ENCODE measurements at places on chromosomes 4 and X.

GRCh38 chrX:28851871-28852270 lies 264.6 kb downstream of the IL1RAPL1 start:
- no peak for DNase-seq

- DNase-seq, result no peak
Measured at GRCh38 chr4:92189146-92189545, 114.6 kb upstream of the GRID2 start.

DNA sequence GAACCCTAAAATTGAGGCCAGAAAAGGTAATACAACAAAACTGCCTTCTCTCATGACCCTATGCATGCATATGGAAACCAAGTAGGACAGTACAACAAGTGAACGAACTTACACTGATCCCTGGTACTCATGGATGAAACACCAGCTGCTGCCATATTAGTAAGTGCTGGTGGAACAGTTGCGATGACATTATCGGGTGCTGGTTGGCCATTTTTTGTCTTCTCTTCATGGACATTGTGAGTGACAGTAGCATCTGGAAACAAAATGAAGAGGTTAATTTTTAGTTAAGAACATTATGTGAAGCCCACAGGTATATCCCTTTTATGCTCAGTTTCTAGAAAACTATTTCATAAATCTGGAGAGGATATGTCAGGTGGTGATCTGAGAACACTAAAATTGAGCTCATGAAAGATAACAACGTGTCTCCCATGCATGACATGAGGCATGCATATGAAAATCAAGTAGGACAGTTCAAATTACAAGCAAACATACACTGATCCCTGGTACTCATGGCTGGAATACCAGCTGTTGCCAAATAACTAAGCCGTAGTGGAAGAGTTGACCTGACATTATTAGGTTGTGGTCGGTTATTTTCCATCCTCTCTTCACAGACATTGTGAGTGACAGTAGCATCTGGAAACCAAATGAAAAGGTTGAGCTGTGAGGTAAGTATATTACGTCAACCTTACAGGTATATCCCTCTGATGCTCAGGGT lies 74.2 kb upstream of the CT45A1 start:
- DNase-seq, result no peak

DNA sequence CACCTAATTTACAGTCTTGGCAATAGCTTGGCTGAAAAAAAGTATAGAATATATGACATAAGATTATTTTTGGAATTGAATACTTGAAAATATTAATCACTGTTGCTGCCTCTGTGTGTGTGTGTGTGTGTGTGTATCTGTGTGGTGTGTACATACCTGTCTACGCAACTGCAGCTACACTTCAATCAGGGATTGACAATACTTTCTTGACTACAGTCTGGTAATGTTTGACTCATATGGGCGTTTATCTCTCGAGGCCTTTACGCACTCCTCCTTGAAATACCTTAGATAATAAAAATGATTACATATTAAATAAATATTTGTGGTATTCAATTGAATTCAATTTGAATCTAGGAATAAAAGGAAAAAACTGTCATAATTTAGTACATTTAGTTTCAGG lies 565.2 kb downstream of the PCDH18 start:
- no peak for DNase-seq

- DNase-seq, result no peak
Measured at GRCh38 chrX:75746891-75747639, 38.0 kb downstream of the MAGEE2 start.

DNA sequence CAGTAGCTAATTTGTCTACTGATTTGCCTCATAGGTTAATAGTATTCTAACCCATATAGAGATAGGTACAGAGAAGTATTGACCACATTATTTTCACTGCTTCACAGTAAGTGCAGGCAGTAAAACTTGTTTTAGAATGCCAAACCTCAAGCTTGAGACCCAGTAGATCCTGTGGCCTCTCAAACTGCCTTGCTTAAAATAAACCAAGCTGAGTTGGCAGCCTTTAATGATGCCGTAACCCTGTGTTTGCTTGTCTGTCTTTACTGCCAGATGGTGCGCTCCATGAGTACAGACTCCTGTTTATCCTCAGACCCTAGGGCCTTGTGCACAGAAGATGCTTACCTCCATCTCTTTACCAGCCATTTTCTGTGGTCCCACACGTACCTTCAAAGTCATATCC lies 50.8 kb downstream of the ANXA3 start:
- no peak for DNase-seq

- DNase-seq, result no peak
Measured at GRCh38 chr4:76998251-76998901, 48.8 kb downstream of the SEPTIN11 start.

- no peak for DNase-seq
Measured at GRCh38 chr4:139176302-139177048, 543 bp downstream of the ELF2 start.

DNA sequence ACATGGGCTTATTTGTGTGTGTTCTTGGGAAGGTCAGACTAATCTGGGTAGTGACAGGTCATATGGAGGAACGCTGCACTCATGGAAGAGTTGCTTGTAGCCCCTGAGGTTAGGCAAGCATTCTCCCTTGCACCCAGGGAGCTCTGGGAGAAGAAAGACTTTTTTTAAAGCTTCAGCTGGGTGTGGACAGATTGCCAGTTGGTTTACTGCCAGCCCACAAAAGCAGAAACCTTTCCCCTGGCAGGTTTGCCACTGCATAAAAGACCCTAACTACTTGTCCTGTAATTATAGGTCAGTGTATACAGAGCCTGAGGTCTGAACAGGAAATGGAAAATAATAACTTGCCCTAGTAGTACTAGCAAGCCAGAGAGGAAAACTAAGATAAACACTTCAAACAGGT lies 7.4 kb upstream of the NFKB1 start:
- no peak for DNase-seq

- no peak for DNase-seq
Measured at GRCh38 chrX:148120999-148121623, 140.0 kb downstream of the FMR1NB start.

- no peak for DNase-seq
Measured at GRCh38 chr4:87498446-87498900, 30.7 kb downstream of the SPARCL1 start.

DNA sequence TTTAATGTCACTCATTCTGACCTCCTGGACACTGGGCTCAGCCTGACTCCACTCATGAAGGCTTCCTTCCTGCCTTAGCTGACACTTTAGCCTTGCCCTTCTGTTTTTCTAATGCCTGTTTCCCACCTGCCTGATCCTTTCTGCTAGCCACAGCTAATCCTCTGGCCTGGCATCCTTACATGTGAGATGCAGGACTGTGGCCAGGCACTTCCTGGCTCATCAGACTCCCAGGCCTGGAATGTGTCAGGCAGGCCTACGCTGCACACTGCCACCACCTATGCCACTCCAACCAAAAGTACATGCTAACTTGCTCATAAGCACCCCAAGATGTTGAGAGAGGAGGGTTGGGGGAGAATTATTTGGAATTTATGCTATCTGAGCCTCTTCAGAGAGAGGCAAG lies 138.8 kb upstream of the NALF2 start:
- DNase-seq, result no peak

- DNase-seq, result no peak
Measured at GRCh38 chr4:111400741-111401140, 744.5 kb upstream of the FAM241A start.

DNA sequence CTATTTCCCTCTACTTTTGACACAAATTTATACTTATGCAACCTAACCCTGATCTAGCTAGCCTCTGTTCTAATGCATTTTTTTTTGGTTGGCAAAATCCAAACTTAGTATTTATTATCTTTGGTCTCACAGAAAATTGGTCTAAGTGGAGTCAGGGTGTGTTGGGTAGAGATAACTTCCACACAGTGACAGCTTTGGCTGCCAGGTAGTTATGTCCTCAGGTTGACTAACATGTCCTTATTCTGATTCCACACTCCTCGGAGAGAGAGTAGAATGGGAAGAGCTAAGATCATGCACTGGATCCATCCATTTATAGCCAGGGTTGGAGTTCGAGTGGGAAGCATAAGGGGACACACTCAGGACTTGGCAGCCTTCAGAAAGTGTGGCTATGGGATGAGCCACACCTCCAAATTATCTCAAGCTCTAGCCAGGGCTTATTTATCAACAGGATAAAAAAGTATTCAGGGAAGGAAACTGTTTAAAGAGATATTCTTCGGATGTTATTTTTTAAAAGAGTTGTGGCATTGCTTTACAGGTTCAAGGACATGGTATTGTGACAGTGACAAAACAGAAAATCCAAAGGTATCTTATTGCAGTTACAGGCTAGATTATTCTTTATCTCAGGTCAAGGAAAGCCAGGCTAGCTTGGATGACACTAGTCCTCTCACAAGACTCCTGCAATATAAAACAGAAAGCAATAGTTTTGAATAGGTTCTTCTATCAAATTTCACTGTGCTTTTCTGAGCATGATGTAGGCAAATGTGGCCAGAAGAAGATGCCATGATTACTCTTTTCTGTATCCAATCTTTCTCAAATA lies 51.5 kb downstream of the NPY1R start:
- no peak for DNase-seq

DNA sequence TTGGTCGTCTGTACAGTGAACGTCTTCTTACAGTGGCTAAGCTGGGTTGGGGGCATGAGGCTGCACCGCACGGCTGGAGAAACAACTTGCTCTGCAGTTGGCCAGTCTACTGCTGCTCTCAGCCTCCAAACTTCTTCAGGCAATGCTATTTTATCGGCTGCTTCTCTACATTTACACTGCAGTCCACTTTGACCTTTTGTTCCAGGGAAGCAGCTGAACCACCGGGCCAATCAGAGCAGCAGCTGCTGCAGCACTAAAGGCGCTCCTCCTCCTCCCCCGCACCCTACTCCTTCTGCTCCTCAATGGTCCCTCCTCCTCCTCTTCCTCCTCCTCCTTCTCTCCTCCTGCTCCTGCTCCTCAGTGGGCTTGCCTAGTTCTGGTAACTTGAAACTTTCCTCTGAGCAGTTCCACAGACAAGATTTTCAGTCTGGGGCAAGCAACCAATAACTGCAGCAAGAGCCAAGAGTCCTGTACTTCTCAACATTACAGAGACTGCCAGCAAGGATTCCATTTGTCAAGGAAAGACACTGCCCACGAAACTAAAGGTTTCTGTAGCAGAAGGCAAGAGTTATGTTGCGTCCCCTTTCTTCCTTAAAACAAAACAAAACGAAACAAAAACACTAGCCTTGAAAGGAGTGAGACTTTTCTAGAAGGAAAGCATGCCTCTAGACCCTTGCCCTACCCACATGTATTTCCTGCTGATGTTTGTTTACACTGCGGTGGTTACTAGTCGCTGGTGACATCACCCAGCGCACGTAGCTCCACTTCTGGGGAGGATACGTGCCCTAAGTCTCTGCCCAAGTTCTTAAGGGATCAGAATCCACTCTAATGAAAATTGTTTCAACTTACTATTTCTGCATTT lies 125.7 kb upstream of the NAP1L5 start:
- DNase-seq, result peak; percentile 86

DNA sequence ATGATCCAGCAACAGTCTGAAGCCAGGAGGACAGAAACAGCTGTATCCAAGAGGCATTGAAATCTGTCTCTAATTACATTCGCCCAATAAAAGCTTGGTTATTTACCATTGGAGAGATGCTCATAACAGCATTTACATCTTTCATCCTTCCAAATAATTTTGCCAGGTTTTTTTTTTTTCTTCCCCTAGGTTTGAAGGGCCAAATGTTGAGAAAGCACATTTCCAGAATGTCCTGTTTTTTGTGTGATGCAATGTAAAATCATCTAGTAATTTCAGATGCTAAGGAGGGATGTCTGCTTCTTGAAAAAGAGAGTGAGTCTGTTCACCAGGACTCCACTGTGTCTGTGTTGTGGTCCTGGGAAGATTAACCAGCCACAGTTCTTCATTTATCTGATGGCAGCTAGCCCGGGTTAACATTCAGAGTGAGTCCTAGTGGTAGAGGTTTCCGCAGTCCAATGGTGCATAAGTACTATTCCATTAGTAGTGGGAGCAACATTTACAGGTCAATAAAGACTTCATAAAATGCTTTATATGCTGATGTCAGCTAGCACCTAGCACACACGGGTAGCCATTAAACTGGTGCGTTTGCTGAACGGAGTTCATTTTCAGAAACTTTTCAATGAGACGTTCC lies 406.8 kb downstream of the STIM2 start:
- DNase-seq, result no peak

GRCh38 chr4:168629566-168629965 lies 132.7 kb downstream of the PALLD start:
- DNase-seq, result no peak

DNA sequence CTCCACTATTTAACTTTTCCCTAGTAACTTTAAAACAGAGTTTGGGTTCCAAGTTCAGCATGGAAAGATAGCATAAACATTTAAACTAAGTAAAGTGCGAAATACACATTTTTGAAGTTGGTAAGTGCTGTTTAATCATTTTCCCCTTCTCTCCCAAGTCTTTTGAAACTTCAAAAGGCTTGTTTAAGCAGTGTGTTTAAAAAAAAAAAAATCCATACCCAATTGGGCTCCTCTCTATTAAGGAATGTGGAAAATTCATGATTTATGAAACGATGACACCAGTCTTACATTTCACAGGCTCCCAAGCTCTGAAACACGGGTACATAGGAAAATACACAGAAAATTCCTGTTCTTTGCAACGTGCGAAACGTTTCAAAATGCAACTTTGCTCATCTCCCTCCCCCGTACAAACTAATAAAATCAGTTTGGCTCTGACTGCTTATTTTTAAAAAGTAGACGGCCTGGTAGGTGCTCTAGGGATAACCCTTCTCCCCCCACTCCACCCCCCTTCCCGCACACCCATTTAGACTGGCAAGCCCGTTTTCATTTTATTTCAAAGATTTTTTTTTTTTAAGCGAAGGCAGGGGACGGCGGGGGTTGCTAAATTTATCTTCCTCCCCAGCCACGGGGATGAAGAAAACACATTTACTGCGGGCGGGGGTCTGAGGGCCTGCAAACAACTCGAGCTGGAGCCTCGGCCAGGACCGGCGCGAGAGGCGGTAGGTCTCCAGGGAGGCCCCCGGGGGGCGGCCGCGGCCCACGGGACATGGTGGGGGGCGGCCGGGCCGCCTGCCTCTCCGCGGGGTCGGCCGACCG lies 786 bp upstream of the ZFX start:
- DNase-seq, result no peak

- DNase-seq, result peak; percentile 16
Measured at GRCh38 chr4:26288355-26288909, 32.4 kb upstream of the RBPJ start.

- no peak for DNase-seq
Measured at GRCh38 chrX:68647156-68647957, at the start of gene STARD8. STARD8 (plus strand) TSS chrX:68647666; CDS start chrX:68647883, 217 bp downstream.

- DNase-seq, result no peak
Measured at GRCh38 chrX:54820737-54821136, 13.2 kb downstream of the MAGED2 start.

DNA sequence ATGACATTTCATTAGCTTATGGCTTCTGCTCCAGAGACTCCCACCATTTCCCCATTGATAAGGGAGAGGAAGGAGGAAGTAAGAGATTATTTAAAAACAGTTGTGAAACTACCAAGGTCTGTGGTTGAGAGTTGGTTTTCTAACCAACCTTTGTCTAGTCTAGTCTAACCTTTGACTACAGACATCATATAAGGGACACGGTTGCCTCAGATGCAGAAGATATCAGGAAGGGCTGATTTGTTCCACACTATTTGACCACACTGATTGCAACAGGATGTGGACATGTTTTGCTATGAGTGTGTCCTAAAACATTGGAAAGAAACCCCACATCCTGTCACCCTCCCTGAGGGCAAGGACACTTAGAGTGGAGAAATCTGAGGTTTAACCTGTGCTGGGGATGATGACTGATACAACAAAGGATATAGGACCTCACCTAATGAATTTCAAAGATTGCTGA lies 53.0 kb downstream of the COQ2 start:
- no peak for DNase-seq

GRCh38 chrX:13276991-13277390 lies 42.9 kb downstream of the ATXN3L start:
- DNase-seq, result no peak
